Nucleus accumbens (tissue), 56 donors: ENCODE measurements at places on chromosomes 11 and 22.

DNA sequence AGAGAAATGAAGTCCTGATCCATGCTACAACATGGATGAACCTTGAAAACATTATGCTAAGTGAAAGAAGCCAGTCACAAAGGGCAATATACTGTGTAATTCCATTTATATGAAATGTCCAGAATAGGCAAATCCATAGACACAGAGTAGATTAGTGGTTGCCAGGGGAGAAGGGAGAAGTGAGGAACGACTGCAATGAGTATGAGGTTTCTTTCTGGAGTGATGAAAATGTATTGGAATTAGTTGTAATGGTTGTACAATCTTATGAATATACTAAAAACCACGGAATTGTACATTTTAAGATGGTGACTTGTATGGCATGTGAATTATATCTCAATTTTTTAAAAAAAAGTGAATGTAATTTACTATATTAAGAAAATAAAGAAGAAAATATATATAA, 83.1 kb upstream of the GDPD4 start:
- no peak for DNase-seq

- no peak for DNase-seq
These were observed 293.9 kb upstream of the NARS2 start for GRCh38 chr11:78868563-78868962.

GRCh38 chr11:114180301-114181055, 115.7 kb upstream of the NNMT start:
- no peak for DNase-seq

- no peak for DNase-seq
These were observed 77.8 kb upstream of the DDI1 start for GRCh38 chr11:103958475-103959215.

GRCh38 chr11:61577383-61578118, 3.3 kb downstream of the SYT7 start:
- DNase-seq: no peak

GRCh38 chr11:107682572-107682971, 29.3 kb downstream of the SLN start:
- no peak for DNase-seq
